ENCODE measurements at places on chromosomes 1 and 21. TPM values are rescaled to one million over a fixed set of nuclear protein-coding genes. Genes with fewer than 3 reads are reported as not detected.

Gene CGN
- total RNA-seq, result 1.4 TPM

Gene PLEKHO1
- total RNA-seq, result 95.6 TPM

- H3K27ac ChIP-seq, result no peak overlapping the region
- no peaks in the 10 kb centered on the region for H3K4me1 ChIP-seq
- no peaks in the 10 kb centered on the region for H3K36me3 ChIP-seq
- DNase-seq, result no peak
- no peak overlapping the region for H3K4me3 ChIP-seq
These were observed 306.9 kb downstream of the TTLL7 start for GRCh38 chr1:83691953-83692500.

Gene METTL25B
- total RNA-seq, result 17.6 TPM

Gene THEM5
- total RNA-seq, result not detected

Gene S100A2
- total RNA-seq, result not detected

GRCh38 chr1:236282425-236282716, 613 bp upstream of the ERO1B start:
- H3K27me3 ChIP-seq, result no peaks in the 10 kb centered on the region
- peak overlapping the region; percentile 22 for H3K27ac ChIP-seq
- peak overlapping the region; percentile 83 for H3K4me3 ChIP-seq
- DNase-seq, result no peak
- H3K36me3 ChIP-seq, result no peaks in the 10 kb centered on the region

- H3K4me3 ChIP-seq, result peak overlapping the region; percentile 97
- peak overlapping the region; percentile 55 for H3K27ac ChIP-seq
- DNase-seq, result no peak
- H3K27me3 ChIP-seq, result no peaks in the 10 kb centered on the region
- no peaks in the 10 kb centered on the region for H3K36me3 ChIP-seq
These were observed 305 bp upstream of the RPS6KC1 start for GRCh38 chr1:213050745-213051126.

- H3K27ac ChIP-seq, result peak overlapping the region; percentile 92
- peaks cover 20% of the 10 kb centered on the region for H3K4me1 ChIP-seq
- H3K36me3 ChIP-seq, result no peaks in the 10 kb centered on the region
- H3K27me3 ChIP-seq, result no peaks in the 10 kb centered on the region
These were observed 7.5 kb downstream of the NGF start for GRCh38 chr1:115330480-115331013.

DNA sequence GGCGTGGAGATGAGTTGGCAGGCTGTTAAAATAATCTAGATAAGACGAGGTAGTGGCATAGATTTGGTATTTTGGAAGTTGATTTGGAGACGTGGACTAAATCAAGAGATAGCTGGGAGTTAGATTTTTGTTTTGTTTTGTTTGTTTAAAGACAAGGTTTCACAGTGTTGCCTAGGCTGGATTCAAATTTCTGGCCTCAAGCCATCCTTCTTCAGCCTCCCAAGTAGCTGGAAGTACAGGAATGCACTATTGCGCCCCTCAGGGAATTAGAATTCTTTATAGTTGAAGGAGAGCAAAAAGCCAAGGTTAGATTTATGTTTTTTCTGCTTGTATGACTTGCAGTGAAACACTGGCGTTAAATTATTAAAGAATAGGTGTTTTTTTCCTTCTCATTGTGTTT, 22.3 kb upstream of the SNRPE start:
- peak overlapping the region; percentile 5 for H3K27ac ChIP-seq
- no peak for DNase-seq
- H3K4me3 ChIP-seq, result no peak overlapping the region

- no peak for DNase-seq
- no peak overlapping the region for H3K4me3 ChIP-seq
- no peak overlapping the region for H3K27ac ChIP-seq
These were observed 11.9 kb upstream of the TNFRSF14 start for GRCh38 chr1:2544093-2544874.

DNA sequence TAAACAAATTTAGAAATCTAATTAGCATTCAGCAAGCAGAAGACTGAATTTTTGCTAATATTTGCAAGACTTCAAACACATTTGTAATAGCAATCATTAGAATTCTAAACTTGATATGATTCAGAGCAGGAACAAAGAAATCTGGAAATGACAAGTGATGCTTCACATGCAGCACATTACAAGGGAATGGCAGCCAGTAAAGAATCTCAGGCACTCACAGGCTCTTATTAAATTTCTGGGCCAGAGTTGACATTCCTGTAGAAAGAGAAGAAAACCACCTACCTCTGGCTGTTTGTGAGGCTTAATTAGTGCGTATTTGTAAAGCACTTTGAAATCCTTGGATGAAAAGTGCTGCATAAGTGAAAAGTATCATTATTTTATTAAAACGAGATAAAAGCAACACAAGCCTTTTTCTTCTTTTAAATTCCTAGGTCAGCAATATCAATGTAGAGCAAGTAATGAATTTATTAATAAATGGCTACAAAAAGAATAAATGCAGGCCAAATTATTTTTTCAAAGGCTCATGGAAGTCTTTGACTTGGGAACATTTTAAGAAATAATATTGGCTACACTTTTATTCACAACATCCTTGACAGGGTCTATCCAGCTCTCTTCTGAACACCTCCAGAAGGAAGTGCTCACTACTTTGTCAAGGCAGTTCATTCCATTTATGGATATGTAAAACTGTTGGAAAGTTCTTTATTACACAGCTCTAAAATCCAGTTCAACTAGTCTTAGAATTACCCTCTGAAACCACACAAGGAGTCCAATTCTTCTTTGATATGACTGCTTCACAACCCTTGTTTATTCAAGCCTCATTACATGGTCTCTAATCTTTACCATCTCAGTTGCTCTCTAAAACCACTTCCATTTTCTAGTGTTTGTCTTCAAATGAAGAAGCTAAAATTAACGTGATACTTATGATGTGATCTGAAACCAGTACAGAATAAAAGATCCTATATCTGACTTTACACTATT, 32.1 kb upstream of the SCYL3 start:
- H3K4me3 ChIP-seq, result no peak overlapping the region
- DNase-seq, result no peak
- no peaks in the 10 kb centered on the region for H3K27me3 ChIP-seq
- H3K27ac ChIP-seq, result no peak overlapping the region
- no peaks in the 10 kb centered on the region for H3K36me3 ChIP-seq
- H3K4me1 ChIP-seq, result no peaks in the 10 kb centered on the region

GRCh38 chr21:42731264-42732032, 78.0 kb downstream of the PDE9A start:
- no peaks in the 10 kb centered on the region for H3K36me3 ChIP-seq
- no peak overlapping the region for H3K27ac ChIP-seq
- no peaks in the 10 kb centered on the region for H3K4me1 ChIP-seq
- H3K27me3 ChIP-seq, result no peaks in the 10 kb centered on the region
- DNase-seq, result no peak
- no peak overlapping the region for H3K4me3 ChIP-seq

DNA sequence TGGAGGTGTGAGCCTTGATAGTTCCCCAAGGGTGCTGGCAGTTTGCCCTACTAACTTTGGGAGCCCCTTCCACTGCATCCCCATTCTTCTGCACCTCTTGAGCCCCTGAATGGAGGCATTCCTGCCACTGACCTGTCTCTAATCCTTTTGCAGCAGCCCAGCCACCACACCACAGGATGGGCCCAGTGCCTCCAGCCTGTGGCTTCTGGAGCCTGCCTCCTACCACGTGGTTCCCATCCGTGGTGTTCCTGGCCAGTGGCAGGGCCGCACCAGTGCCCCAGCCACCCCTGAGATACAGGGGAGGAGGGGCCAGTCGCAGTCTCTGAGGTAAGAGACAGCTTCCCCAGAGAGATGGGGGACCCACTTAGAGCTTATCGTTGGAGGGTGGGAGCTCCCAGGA, 14.4 kb downstream of the INAVA start:
- no peaks in the 10 kb centered on the region for H3K27me3 ChIP-seq
- no peak overlapping the region for H3K4me3 ChIP-seq
- H3K4me1 ChIP-seq, result no peaks in the 10 kb centered on the region
- H3K36me3 ChIP-seq, result no peaks in the 10 kb centered on the region

Gene CRNN
- not detected for total RNA-seq

DNA sequence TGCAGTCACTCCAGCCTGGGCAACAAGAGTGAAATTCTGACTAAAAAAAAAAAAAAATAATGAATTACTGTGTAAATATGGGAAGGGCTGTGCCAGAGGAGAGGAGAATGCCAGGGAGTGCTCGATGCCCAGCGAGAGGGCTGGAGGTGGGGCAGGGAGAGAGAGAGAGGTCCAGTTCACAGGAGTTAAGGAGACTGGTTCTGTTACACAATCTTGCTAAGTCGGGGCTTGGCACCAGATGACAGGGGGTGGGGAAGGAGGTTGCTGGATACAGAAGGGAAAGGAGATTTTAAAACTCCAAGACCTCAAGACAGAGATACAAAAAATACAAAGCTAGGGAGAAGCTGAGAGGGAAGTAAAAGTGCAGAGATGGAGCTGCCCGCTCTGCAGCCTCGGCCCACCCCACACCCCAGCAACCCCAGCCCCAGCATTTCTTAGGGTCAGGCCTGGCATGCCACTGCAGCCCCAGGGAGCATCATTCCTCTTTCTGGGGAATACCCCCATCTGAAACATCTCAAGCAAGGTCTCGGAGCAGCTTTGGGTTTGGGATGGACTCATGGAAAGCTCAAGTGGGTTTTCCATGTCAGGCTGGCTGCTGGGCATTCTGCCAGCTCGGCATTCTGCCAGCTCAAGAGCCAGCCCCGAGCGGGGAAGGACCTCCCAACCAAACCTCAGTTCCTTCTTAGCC, 991 bp downstream of the SELENBP1 start:
- peaks cover 12% of the 10 kb centered on the region for H3K4me1 ChIP-seq
- no peaks in the 10 kb centered on the region for H3K36me3 ChIP-seq
- H3K27ac ChIP-seq, result peak overlapping the region; percentile 85
- peak overlapping the region; percentile 36 for H3K4me3 ChIP-seq

DNA sequence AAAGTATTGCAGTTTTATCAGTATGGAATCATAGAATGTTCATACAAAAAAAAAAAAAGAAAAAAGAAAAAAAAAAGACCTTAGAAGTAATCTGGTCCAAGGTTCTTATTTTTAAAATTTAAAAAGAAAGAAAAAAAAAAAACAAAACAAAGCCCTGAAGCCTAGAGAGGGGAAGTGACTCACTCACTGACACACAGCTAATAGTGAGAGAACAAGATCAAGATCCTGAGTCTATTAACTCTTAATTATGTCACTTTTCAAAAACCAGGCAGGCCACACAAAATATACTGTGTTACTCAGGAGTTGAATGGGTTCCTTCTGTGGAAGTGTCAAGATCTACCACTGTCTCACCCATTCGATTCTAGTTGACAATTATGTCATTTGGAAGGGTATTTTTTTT, 433.9 kb upstream of the DAB1 start:
- no peaks in the 10 kb centered on the region for H3K36me3 ChIP-seq
- H3K4me1 ChIP-seq, result no peaks in the 10 kb centered on the region
- DNase-seq, result no peak

GRCh38 chr1:50084389-50084788, 24.3 kb upstream of the ELAVL4 start:
- no peak overlapping the region for H3K4me3 ChIP-seq
- no peak for DNase-seq
- H3K4me1 ChIP-seq, result no peaks in the 10 kb centered on the region
- no peaks in the 10 kb centered on the region for H3K36me3 ChIP-seq

Gene SPRR2D
- total RNA-seq, result not detected

DNA sequence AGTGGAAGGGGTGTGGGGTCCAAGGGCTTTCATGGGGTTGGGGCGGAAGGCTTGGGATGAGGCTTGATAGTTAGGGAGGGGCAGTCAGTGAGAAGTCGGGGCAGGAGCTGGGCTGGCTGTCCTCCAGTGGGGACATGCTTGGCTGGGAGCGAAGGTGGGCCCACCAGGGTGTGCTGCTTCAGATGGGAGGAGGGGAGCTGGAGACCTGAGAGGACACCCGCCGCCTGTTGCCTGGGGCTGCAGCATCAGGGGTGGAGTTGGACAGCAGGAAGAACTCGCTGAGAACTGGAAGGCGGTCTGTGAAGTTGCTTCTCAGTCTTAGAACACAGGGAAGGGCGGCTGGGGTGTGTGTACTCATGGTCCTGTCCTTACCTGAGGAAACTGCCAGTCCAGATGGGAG, 1.6 kb downstream of the THEM5 start:
- H3K36me3 ChIP-seq, result no peaks in the 10 kb centered on the region
- H3K4me1 ChIP-seq, result no peaks in the 10 kb centered on the region
- H3K27ac ChIP-seq, result no peak overlapping the region
- no peak for DNase-seq
- H3K4me3 ChIP-seq, result no peak overlapping the region

DNA sequence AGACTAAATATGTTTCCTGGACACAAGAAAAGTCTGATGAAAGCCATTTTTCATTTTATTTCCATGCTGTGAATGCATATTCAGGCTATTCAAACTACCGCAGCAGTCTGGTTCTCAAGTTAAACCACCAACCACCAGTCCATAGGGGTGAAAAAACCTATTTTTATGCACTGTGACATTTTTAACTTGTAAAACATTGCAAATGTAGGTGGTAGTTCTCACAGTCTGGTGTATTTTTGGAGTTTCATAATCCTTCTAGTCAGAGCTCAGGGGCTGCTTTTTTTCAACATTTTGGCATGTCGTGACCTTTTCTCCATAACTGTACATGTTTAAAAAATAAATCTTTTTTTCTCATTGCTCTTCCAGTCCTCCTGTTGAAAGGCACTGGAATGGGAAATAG, 907.6 kb upstream of the ADGRL2 start:
- no peaks in the 10 kb centered on the region for H3K4me1 ChIP-seq
- H3K27ac ChIP-seq, result no peak overlapping the region
- no peaks in the 10 kb centered on the region for H3K27me3 ChIP-seq
- no peaks in the 10 kb centered on the region for H3K36me3 ChIP-seq

DNA sequence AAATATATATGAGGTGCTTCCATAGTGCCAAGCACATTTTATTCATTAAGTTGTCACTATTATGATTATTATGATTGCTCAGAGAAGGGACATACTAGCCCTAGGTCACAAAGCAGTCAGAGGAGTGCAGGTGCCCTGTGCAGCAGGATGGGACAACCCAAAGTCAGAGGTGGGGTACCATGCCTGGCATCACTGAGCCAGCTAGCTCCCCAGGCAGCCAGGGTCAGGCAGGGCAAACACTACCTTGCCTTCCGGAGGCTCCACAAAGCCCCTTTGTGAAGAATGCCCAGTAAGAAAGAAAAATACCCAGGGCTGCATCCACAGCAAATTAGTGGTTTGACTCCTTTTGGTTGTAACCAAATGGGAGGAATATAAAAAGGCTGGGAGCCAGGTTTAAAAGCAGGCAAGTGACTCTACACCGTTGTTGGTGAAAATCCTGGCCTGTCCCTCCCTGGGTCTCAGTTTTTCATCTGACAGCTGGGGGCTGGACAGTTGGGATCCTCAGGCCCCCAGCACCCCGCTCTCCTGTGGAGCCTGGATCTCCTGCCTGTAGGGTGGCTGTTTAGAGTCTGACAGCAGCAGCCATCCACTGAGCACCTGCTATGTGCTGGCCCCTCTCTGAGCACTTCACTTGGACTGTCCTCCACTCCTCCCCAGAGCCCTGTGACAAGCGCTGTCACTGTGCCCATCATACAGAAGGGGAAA, 98.8 kb downstream of the GLIS1 start:
- H3K4me1 ChIP-seq, result no peaks in the 10 kb centered on the region
- H3K4me3 ChIP-seq, result no peak overlapping the region
- DNase-seq, result no peak
- H3K27me3 ChIP-seq, result no peaks in the 10 kb centered on the region
- no peaks in the 10 kb centered on the region for H3K36me3 ChIP-seq
- no peak overlapping the region for H3K27ac ChIP-seq
